ENCODE measurements at places on chromosomes 5 and 9.

GRCh38 chr5:116788851-116789403 is 214.3 kb upstream of the SEMA6A start:
- DNase-seq = no peak

DNA sequence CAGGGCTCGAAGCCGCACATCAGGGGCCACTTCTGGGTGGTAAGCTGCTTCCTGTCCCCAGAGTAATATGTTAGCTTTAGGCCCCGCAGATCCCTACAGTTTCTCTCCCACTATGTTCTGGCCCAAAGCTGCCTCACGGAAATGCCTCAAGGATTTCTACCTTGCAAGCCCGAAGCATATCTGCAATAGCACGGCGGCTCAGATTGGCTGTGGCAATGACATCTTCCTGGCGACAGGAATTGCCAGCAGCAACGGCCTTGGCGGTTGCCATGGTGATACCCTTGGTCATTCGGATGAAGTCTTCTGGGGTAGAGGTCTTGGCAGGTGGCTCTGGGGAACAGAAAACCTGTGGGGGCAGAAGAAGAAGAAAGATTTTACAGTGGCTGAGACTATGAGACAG is 10.3 kb upstream of the TPM2 start:
- DNase-seq = no peak

- no peak for DNase-seq
These were observed 2019.9 kb downstream of the MAT2B start for GRCh38 chr5:165525271-165525670.

GRCh38 chr5:3004361-3005080 is 253.0 kb upstream of the IRX2 start:
- DNase-seq = no peak

DNA sequence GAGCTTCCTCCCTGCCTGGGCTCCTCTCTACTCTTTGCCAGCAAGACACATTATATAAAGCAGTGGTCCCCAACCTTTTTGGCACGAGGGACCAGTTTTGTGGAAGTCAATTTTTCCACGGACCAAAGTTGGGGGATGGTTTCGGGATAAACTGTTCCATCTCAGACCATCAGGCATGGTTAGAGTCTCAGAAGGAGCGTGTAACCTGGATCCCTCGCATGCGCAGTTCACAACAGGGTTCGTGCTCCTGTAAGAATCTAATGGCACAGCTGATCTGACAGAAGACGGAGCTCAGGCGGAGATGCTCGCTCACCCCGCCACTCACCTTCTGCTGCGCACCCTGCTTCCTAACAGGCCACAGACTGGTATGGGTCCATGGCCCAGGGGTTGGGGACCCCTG is 142.8 kb downstream of the LIFR start:
- DNase-seq = no peak

- DNase-seq = no peak
These were observed 21.8 kb downstream of the SPARC start for GRCh38 chr5:151664694-151665585.

GRCh38 chr9:86181379-86182315 is 77.8 kb downstream of the C9orf153 start:
- no peak for DNase-seq

DNA sequence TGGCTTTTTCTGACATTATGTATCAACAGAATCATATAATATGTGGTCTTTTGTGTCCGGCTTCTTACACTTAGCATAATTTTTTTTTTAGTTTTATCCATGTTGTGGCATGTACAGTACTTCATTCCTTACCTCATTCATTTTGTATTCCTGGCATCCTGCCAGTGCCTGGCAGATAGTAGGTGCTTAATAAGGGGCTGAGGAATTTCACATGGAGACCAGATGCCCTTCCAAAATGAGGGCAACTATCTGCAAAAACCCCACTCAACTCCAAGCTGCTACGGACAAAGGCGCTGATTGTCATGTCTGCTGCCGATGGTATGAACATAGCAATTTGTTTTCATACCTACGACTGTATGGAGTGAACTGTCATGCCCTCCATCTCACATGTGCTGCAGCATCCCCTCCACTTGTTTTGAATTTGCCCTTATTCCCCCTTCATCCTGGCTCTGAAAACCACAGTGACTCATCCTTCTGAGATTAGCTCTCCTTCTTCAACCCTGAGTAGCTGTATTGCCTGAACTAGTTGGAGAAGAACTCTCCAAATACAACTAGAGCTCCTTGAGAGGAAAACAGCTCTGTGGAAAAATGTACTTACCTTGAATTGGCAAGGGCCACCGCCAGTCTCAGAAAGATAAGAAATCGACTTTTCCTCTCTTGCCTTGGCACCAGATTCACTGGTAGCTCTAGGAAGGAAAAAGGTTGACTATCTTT is 41.3 kb upstream of the FOXE1 start:
- no peak for DNase-seq

DNA sequence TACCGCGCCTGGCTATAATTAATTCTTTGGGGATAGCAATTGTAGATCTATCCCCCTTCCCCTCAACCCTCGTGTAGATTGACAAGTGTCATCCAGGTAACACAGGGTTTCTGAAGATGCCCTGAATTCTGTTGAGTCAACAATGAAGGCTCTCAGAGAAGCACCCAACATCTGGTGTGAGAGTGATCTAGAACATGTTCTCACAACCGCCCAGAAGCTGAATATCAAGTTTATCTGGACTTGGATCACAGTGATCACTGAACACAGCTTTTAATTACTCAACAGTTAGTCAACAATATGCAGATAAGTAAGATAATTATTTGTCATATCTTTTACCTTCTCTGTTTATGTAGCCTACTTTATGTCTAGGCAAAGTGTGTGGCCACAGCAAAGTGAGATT is 204.2 kb upstream of the RGMB start:
- DNase-seq = no peak

DNA sequence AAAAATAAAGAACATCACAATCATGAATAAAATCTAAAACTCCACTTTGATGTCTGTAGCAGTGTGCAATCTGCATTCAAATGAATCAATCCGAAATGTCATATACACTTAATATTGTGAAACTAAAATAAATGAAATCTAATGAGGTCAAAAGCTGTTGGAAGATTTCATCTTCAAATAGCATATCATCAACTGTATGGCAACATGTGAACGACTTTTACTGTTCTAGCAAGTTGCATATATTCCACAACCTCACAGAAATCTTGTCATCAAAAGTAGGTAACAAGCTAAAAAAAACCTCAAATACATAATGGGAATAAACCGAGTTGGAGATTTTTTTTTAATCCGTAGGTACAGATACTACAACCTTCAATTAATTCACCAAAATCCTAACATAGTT is 1.2 kb downstream of the PTBP3 start:
- no peak for DNase-seq

DNA sequence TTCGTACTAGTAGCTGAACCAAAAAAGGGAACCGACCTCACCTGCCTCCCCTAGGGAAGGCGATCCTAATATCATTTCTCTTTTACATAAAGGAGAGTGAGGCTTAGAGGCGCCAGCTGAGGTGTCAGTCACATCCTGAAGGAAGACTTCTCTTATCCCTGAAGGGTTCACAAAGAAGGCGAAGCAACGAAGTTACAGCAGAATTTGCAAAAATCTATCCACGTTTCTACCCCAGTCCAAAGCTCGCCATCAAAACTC is 598 bp upstream of the KIAA1191 start:
- no peak for DNase-seq

GRCh38 chr9:7844242-7844641 is 44.7 kb upstream of the DMAC1 start:
- no peak for DNase-seq

GRCh38 chr9:27701587-27701986 is 128.3 kb upstream of the C9orf72 start:
- DNase-seq = no peak

DNA sequence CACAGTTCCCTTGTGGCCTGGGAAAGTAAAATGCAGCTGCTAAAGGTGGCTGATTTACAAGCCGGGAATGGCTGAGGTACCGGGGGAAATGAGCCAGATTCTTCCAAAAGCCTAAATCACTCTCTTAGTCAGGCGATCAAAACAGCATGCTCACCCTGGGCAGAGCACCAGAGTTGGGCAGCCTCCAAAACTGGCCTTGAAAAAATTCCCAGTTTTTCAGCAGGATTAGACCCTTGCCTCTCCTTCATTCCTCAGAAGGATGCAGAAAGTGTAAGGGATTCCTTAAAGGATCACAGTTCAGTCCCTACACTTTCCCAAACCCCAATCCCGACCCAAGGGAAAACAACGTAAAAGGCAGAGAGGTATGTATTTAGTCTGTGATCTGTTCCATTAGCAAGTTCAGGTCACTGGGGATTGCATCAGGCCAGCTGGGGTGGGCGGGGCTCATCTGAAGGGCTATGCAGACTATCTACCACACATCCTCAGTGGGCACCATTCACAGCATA is 16.9 kb downstream of the TMEM174 start:
- peak; percentile 55 for DNase-seq

DNA sequence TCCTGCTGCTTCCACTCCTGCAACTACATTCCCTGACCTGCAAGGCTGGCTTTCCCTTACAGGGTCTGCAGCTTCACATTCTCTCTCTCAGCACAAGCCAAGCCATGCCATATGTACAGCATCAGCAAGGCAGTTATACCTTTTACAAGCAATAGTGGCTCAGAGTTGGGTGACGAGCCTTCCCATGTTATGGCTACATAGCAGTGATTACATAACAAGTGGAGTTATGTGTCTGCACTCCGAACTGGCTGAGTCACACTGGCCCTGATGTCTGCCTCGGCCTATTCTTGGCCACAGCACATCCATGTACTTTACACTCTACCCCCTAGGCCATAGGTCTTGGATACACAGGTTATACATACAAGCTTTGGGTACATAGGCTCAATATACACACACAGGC is 52.0 kb upstream of the SNCAIP start:
- no peak for DNase-seq

GRCh38 chr9:136410500-136411287 is at the start of the genes ENTR1 and PMPCA:
TSS of gene ENTR1 (minus strand) at chr9:136410614. CDS start at chr9:136410397, 217 bp downstream.
TSS of gene PMPCA (plus strand) at chr9:136410658. CDS start at chr9:136410669, 11 bp downstream.
- peak; percentile 84 for DNase-seq

DNA sequence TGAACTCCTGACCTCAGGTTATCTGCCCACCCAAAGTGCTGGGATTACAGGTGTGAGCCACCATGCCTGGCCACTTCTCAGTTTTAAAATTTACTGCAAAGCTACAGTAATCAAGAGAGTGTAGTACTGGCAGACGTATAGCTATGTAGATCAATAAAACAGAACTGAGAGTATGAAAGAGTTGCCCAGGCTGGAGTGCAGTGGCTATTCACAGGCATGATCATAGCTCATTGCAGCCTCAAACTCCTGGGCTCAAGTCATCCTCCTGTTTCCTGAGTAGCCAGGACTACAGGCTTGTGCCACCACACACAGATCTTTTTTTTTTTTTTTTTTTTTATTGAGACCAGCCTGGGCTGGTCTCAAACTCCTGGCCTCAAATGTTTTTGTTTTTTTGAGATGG is 26.5 kb upstream of the NCS1 start:
- no peak for DNase-seq

DNA sequence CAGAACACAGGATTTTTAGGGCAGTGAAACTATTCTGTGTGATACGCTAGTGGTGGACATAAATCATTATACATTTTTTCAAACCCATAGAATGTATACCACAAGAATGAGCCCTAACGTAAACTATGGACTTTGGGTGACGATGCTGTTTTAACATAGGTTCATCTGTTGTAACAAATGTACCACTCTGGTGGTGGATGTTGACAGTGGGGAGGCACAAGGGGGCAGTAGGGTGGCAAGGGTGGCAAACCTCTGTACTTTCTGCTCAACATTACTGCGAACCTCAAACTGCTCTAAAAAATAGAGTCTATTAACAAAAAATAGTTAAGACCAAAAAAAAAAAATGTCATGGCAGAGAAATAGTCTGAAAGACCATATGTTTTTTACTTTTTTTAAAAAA is 9.1 kb upstream of the MVB12B start:
- no peak for DNase-seq

DNA sequence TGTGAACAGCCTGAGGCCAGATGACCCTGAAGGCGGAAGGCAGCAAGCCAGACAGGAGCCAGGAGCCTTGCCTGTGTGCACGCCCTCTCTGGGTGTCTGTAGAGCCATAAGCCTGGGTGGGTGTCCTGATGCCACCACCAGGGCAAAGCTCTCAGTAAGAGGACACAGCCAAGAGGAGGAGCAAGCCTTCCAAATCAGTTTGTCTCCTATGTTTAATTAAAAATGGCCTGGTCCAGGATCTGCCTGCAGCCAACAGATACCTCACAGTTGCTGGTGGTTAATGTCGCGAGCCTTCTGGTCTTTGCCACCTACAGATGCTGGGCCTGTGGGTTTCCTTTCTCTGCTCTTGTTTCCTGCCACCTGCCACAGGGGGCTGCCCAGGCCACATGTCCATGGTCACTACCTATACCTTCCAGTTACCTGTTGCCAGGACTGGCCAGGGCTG is 56.9 kb downstream of the SYK start:
- no peak for DNase-seq

GRCh38 chr5:159567461-159567860 is 237.2 kb upstream of the IL12B start:
- no peak for DNase-seq

DNA sequence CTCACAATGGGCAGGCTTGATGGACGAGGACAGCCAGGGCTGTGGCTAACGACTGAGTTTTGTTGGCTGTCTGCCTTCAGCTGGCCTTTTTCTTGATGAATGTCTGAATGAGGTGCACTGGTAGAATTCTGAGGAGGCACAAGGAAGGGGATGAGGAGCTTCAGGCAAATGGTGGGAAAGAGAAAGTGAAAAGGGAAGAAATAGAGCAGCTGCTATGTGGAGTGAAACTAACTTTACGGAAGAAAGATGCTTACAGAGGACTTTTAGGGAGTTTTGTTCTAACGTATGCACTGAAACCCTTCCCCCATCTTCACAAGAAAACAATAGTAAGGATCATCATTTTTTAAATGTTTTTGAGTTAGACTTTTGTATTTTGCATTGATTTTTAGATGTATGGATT is 45.3 kb downstream of the OR2K2 start:
- DNase-seq = no peak

DNA sequence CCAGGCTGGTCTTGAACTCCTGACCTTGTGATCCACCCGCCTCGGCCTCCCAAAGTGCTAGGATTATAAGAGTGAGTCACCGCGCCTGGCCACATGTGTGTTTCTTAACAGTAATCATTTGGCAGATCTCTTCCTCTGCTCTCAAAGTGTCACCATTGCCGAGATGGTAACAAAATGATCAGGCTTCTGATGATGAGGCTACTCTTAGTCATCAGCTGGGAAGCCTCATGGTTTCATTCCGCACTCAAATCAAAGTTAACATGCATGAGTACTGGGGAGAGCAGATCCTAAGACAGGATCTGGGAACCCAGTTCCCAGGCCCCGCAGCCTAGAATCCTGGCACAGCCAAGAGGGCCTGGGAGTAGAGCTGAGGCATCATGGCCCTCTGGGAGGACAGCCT is 27.4 kb downstream of the BARHL1 start:
- no peak for DNase-seq

All from SHP77 (cell line).